Substantia nigra (tissue), 51 donors: ENCODE measurements at places on chromosomes 7 and 10.

GRCh38 chr7:149254181-149254858 lies 7.7 kb upstream of the ZNF783 start:
- DNase-seq, result no peak

GRCh38 chr7:50615519-50616080 lies 50.4 kb upstream of the DDC start:
- DNase-seq, result no peak

DNA sequence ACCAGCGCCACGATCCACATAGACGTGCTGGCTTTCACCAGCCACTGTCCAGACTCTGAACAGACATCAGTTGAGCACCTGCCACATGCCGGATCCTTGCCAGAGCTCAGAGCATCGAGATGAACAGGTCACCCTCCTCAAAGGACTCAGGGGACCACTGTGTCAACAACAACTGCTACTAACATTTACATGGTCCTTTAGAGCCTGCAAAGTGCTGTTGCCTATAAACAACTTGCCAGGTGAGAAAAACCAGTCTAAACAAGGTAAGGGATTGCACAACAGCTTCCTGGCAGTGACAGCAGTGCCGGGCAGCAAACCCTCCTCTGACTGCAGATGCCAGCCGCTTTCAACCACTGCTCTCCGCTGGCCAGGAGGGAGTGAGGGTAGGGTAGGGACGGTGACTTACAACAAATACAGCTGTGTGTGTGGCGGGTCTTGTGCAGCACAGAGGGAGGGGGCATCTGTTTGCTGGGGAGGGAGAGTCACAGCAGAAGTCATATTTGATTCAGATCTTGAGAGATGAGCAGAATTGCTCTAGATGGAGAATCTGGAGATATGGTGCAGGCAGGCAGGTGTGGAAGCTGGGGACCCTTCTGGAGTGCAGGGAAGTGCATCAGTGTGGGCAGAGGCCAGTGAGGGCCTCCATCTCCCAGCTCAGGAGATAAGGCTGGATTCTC lies 32.8 kb upstream of the RHEB start:
- DNase-seq, result no peak

DNA sequence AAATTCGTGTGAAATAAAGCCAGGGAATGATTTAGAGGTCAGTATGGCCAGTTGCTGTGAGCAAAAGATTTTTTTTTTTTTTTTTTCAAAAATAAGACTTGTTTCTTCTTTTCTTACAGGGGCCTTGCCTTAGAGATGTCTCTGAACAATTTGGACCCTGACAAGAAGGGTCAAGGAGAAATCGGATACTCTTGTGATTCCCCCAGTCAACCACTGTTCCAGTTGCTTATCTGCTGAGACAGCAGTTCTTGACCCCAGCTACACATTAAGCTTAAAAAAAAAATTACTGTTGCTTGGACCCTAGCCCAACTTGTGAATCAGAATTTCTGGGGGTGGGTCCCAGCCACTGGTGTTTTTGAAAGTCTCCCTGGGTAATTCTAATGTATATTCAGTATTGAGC lies 12.0 kb upstream of the FMC1 start:
- no peak for DNase-seq

- no peak for DNase-seq
These were observed 110.5 kb downstream of the EBF3 start for GRCh38 chr10:129853562-129853903.

GRCh38 chr10:122462533-122463465 lies 1.4 kb downstream of the HTRA1 start:
- no peak for DNase-seq

DNA sequence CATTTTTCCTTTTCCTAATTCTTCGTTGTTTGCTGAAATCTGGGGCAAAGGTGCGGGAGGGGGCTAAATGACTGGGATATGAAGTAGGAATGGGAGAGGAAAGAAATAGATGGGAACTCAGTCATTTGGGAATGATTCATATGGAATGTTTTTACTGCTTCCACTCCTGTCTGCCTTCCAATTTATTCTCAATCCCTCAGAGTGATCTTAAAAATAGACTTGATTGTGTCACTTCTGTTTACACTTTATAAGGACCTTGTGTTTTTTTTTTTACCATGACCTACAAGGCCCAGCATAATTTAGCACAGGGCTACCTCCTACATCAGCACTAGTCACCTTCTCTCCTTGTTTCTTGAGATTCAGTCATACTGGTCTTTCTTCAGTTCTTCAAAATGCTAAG lies 97.9 kb downstream of the PTEN start:
- no peak for DNase-seq

DNA sequence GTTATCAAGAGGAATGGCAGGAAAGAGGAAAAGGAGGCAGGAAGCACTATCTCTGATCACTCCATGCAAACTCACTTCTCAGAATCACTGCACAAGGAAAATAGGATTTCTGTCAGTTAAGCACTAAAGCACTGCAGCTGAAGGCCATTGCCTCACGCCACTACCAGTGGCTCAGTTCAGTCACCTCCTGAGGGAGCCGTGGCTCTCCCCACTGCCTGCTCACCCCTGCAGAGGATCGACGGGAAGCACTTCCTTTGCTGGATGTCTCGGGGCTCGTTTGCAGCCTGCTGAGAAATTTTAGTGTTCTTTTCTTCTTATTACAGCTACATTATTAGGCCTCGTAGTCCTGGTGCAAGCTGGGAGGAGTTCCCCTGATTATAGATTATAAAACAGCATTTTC lies 90.1 kb upstream of the ADCY1 start:
- DNase-seq, result no peak

GRCh38 chr7:149791-150636 lies 42.4 kb upstream of the FAM20C start:
- DNase-seq, result peak; percentile 66

DNA sequence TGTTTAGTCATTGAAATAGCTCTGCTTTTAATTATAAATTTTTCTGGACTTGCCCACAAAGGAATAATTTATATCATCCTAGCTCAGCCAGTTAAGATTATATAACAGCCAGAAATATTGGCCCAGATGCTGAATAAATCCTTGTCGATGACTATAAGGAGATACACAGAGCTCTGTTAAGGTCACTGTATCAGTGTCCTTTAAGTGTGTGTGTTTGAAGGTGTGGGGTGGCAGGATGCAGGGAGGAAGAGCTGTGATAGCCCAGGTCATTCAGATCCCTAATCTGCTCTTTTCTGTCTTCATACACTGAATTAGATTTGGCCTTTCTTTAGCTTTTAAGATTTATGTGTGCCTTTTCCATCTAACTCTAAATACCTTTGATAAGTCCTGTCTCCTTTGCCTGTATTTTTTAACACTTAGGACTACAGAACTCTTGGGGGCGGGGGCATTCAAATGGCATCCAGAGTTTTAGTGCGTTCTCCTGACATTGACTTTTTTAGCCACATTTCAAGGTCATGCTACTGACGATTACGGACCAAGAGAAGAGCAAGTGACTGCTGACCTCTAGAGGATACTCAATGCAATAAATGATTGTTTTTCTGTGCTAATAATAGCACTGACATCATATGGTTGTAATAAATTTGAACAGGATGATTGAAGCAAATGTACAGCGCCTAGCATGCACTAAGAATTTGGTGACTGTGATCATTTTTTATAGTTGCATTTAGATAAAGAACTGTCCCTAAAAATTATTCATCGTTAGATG lies 172.3 kb downstream of the CACNB2 start:
- DNase-seq, result no peak

DNA sequence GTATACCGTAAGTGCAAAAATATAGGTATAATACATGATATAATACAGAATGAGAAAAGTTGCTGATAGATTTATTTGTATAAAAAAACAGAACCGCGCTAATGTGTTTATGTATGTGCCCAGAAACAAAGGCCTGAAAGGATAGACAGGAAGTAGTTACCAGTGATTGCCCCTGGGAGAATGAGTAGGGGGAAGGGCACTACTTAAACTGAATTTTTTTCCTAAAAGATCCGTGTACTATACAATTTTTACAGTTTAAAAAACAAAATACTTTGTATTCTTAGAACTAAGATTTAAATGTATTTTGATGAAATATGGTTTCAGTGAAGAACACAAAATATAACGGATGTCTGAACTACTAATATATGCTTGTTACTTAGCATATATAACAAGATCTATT lies 2.9 kb downstream of the IPMK start:
- DNase-seq, result no peak

GRCh38 chr7:121604627-121605316 lies 208.7 kb upstream of the FAM3C start:
- DNase-seq, result no peak

- no peak for DNase-seq
These were observed 91.8 kb downstream of the SH3PXD2A start for GRCh38 chr10:103763374-103764202.

- DNase-seq, result no peak
These were observed 48.9 kb downstream of the FAM53B start for GRCh38 chr10:124695259-124695658.

DNA sequence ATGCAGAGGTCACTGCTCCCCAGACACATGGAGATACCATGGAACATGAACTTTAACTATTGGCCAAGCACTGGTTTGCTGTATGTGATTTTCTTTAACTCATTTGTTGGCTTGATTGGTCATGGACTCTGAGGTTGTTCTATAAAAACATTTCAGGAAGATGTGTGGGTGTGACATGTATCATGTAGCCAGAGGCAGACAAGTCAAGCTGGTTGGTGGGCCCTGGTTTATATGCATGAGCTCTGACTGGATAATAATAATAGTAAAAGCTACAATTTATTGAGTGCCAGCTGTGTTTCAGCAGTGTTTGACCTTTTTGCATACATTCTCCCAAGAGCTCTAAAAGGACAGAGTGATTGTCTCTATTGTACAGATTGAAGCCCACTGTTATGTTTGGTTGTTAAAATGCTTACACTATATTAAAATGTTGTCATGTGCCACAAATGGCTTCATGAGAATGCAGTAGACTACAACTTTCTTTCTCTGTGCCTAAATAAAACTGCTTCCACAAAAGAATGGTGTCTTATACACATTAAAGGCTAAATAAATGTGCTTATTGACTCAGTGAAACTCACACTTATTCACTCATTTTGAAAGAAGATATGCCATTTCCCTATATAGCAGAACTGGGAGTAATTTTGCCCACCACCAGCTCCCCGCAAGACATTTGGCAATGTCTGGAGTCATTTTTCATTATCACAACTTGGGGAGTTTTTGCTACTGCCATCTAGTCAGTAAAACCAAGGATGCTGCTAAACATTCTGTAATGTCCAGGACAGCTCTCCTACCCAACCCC lies 243.6 kb upstream of the NFE2L3 start:
- DNase-seq, result no peak

- no peak for DNase-seq
These were observed 41.2 kb downstream of the ZCCHC24 start for GRCh38 chr10:79404231-79404609.

- DNase-seq, result no peak
These were observed 21.8 kb upstream of the ZMIZ1 start for GRCh38 chr10:79046741-79047583.

- DNase-seq, result no peak
These were observed 266.5 kb downstream of the GPR158 start for GRCh38 chr10:25441270-25441669.
